Bone marrow (tissue), 2 donors: ENCODE measurements at places on chromosomes 16 and 17.

GRCh38 chr17:64036198-64036922, 15.9 kb upstream of the ICAM2 start:
- DNase-seq: no peak

- no peak for DNase-seq
Observed at GRCh38 chr17:27550974-27551505, 79.9 kb upstream of the LGALS9 start.

DNA sequence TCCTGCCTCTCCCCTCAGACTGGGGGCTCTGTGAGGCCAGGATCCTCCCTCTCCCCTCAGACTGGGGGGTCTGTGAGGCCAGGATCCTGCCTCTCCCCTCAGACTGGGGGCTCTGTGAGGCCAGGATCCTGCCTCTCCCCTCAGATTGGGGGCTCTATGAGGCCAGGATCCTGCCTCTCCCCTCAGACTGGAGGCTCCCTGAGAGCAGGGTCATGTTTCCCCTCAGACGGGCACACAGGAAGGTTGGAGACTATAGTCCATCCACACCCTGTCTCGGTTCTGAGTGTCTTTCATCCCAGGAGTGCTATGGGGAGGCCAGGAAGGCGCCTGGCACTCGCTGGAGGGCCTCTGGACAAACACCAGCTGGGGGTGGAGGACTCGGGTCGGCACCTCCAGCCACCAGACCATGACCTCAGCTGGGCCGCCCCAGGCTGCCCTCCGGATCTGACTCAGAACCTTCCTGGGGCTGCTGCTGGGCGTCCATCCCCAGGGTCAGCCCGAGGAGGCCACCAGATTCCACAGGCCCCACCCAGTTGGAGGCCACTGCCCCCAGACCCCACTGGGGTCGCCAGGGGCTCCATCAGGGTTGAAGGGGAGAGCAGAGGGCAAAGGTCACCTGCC, 21.9 kb upstream of the DLX4 start:
- DNase-seq: no peak

- DNase-seq: no peak
Observed at GRCh38 chr17:17843096-17843495, 6.3 kb upstream of the SREBF1 start.

GRCh38 chr16:89013111-89013510, 36.1 kb upstream of the CBFA2T3 start:
- no peak for DNase-seq

GRCh38 chr16:84053237-84053636, 10.6 kb upstream of the SLC38A8 start:
- DNase-seq: no peak

- DNase-seq: no peak
Observed at GRCh38 chr16:1809281-1809801, 15.8 kb upstream of the IGFALS start.

DNA sequence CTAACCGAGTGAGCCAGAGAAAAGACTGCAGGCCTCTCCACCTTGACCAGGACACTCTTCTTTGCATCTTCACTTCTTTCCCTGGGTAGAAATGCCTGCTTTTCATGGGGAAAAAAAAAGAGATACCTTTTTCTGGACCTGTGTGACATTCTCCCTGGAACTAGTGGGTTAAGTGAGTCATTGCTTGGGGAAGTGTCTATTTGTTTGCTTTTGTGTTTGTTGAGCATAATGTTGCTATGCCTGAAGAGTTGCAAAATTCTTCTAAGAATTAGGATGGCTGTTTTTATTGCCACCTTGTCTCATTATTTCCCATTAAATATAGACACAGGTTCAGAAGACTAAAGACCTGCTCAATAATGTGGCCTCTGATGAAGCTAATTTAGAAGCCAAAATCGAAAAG, 18.8 kb downstream of the CLUAP1 start:
- no peak for DNase-seq

GRCh38 chr17:69954241-69954925, 120.6 kb upstream of the KCNJ16 start:
- DNase-seq: no peak

DNA sequence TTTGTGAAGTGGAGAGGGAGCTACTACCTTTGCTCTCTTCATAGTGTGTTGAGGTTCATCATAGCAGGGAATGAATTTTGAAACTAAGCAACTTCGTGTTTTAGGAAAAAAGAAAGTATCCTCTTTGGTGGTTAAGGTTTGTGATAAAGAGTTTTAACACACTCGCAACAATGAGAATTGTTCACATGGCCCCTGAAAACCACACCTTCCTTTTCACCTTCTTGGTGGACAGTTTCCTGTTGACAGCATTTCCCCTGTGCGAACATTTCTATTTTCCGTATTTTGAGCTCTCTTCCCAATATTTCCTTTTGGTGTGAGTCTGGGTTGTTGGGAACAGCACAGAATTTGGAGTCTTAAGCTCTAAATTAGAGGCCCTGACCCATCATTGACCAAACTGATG, 3.8 kb downstream of the OR4D2 start:
- no peak for DNase-seq

GRCh38 chr16:55444754-55445485, 34.1 kb upstream of the MMP2 start:
- peak; percentile 21 for DNase-seq

DNA sequence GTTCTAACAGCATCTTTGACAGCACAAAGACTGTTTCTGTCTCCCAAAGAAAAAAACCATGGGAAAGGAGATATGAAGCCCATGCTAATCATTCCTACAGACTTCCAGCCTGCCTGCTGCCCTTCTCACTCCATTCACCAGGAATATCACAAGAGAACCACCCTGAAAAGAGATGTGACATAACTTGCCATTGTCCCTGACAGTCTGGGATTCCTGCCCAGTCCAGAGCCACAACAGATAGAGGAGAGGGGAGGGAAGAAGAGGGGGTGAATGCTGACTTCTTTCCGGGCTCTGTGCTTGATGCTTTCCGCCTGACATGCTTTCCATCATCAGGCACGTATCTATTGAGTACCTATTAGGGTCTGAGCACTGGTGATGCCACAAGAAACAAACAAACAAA, 31.6 kb upstream of the ASIC2 start:
- no peak for DNase-seq

- no peak for DNase-seq
Observed at GRCh38 chr16:59591480-59591879, 857.4 kb upstream of the GOT2 start.

- no peak for DNase-seq
Observed at GRCh38 chr16:19542138-19542821, 13.2 kb upstream of the VPS35L start.

DNA sequence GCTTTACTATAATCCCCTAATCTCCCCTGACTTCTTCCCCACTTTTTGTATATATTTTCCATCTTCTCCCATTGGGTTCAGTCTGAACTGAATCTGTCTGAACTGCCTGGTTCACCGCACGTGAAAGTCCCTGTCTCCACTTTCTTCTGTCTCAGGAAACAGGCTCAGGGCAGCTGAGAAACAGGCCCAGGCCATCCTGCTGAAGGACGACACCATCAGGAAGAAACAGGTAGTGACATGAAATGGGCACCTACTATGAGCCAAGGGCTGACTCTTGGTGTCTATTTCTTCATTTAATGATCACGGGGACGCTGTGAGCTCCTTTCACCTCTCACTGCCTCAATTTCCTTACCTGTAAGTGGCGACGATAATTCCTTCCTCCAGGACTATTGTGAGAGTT, 90.5 kb upstream of the HSBP1 start:
- DNase-seq: no peak

DNA sequence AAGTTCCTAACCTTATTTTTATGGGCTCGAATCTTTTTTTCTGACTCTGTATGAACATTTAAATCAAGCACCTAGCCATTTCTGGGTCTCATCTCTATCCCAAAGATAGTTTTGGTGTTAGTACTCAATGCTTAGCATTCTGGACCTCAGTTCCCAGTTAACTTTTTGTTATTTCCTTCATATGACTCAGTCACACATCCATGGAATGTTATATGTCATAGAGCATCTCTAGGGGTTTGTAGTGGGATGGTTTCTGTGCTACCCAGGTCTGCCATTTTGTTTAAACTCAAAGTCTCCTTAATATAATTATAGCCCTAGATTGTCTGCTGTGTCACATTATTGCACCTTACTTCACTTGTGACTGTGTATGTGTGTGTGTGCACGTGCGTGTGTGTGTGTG, 90.1 kb downstream of the EFCAB13 start:
- no peak for DNase-seq

GRCh38 chr17:5618476-5618875, 34.2 kb upstream of the NLRP1 start:
- no peak for DNase-seq

DNA sequence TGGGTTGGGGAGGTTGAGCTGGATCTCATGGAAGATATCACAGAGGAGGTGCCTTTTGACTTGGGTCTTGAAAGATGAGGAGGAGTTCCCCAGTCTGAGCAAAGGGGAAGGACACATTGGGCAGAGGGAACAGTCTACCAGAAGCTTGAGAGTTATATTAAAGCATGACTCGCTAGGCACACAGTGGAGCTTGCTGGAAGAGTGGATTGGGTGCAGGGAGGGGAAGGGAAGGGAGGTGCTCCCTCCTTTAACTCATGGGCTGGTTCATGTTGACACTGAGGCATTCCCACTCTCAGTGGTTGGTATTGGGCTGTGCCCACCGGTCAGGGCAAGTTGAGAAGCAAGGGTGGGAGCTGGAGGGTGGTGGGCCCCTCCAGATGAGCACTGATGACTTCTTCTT, 5.9 kb downstream of the TMEM98 start:
- no peak for DNase-seq

- DNase-seq: no peak
Observed at GRCh38 chr17:58593123-58593522, 78.7 kb upstream of the MTMR4 start.

GRCh38 chr16:51151961-51152663, 1.0 kb upstream of the SALL1 start:
- no peak for DNase-seq

GRCh38 chr16:66020046-66020445, 346.4 kb upstream of the CDH5 start:
- no peak for DNase-seq

DNA sequence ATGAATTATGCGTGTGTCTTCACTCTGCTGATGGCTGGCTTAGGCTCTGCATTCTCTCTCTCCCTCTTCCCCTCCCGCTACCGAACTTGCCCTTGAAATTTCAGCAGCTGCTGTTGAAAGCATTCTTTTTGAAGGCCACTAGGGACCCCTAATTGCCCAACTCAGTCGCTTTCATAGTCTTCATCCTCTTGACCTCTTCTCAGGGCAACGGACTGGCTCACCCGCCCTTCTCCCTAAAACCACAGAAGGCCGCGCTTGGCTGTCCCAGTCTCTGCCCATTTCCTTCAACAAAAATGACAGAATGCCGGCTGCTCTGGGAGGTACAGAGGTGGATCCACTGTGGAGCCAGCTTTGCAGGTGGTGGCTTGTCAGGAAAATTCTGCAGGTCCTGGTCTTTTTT, 21.0 kb upstream of the FMNL1 start:
- DNase-seq: no peak

GRCh38 chr17:82396601-82397435, 21.3 kb upstream of the HEXD start:
- DNase-seq: no peak

DNA sequence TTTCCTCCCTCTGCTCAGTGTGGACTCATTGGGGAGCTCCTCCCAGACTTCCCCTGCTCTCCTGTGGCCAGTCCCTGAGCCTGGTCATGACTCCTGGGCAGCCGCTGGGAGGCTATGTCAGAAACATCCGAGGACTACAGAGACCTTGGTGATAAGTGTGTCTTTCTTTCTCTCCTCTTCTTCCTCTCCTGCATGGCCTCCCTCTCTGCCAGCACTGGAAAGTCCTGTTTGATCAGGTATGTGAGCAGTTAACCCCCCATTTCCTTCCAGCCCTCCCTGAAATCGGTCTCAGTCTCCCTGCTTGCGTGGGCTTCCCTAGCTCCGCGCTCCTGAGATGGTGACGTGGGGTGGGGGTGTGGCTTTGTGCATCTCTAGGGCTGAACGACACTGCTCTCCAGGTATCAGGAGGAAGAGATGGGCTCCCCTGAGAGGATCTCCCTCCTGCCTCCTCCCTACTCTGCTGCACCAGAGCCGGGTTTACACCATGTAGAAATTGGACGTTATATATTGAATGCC, 2.1 kb downstream of the RHBDL3 start:
- no peak for DNase-seq

GRCh38 chr17:40411821-40412220, 5.9 kb downstream of the TOP2A start:
- no peak for DNase-seq
